ENCODE measurements at places on chromosomes 16 and 17.

- no peak for DNase-seq
Observed at GRCh38 chr16:61891460-61891859, 144.8 kb downstream of the CDH8 start.

DNA sequence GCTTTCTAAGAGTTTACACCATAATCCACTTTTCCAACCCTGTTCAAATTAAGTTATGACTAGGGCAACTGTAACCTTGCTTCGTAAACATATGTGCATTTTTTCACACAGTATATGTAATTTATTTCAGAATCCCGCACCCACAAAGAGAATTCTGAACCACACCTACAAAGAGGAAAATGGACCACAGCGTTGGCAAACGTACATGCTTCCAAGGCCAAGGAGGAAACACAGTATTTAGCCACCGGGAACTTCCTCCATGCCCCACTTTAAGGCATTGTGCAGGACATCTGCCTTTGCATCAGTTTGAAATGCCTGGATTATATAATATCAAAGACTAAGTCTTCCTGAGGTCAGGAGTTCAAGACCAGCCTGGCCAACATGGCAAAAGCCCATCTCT, 2.1 kb downstream of the SPATA22 start:
- no peak for DNase-seq

DNA sequence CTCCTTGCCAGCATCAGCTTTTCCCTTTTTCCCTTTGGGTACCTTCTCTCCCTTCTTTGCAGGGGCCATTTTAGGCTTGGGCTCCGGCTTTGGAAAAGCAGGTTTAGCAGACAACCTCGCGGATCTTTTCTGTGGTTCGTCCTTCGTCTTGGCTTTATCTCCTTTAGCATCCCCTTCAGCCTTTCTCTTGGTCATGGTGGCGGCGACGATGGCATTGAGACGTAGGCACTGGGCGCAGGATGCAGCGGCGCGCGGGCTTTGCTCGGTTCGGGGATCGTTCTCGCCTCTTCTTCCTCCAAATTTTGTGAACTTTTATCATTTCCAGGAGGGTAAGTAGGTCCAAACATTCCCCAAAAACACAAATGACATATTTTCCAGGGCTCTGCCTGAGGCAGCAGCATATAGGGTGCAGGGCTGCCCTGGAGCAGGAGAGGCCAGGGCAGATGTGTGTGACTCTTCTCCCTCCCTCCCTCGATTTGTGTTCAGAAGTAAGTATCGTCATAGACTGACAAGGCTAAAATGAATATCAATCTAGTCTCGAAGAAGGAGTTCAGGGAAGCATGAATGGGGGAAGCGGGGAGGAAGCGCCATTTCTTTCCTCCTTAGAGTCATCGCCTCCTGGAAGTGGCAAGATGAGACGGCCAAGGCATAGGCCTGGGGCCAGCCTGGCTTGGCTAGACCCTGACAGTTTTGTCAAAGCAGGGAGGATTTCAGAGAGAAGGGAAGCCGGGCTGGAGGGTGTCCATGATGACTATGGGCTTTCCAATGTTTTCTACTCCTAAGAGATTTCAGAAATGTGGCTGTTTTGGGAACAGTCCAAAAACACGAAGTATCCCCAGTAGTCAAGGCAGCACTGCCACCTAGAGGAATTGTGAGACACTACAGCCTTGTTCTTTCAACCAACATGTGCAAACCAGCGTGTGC, 13.2 kb downstream of the CHCT1 start:
- peak; percentile 28 for DNase-seq

GRCh38 chr17:80261159-80261894, 675 bp downstream of the RNF213 start:
- DNase-seq: no peak

DNA sequence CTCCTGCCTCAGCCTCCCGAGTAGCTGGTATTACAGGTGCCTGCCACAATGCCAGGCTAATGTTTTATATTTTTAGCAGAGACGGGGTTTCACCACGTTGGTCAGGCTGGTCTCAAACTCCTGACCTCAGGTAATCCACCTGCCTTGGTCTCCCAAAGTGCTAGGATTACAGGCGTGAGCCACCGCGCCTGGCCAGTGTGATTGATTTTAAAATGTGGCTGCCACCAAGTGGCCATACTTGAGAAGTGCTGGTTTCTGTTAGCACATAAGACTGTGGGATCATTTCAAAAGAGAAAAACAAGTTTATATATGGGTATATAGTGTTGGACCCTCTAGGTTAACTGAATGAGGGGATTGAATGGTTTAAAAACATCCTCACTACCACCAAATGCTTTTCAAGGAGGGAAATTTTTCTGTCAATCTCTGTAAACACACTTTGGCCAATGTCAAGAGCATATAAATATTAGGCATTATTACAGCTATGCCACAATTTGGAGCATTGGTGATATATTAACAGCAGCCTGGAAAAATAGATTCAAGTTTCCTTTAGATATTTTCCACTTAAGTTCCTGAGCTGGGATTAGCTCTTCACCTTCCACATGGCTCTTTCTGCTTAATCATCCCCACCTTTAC, 13.5 kb upstream of the DHRS13 start:
- no peak for DNase-seq

- no peak for DNase-seq
Observed at GRCh38 chr16:53091466-53092211, 36.8 kb downstream of the CHD9 start.

DNA sequence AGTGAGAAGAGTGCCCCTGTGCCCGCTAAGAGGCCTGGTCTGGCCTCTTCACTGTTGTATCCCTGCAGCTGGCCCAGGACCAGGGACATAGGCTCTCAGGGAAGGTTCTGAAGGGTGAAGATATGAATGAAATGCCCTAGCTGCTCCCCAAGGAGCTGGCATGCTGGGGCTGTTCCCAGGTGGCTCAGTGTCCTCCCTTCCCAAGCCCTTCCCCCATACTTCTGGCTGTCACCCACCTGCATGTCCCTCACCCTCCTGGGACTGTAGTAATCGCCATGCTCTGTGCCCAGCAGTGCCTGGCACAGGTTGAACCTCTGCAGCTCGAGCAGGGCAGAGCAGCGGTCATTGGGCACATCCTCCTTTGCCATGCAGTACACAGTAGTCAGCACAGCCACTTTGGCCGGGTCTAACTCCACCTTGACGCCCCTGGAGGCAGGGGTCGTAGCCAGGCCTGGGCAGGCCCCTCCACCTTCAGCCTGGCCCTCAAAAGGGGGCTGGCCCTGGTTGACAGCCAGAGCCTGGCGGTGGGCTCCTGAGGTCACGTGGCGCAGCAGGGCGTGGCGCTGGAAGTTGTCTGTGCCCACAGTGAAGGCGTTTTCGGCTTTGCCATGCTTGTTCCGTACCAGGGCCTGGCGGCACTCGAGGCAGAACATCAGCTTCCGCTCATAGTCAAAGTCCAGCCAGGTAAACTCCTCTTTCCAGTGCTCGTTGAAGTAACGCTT, 7.6 kb downstream of the C17orf113 start:
- DNase-seq: no peak

DNA sequence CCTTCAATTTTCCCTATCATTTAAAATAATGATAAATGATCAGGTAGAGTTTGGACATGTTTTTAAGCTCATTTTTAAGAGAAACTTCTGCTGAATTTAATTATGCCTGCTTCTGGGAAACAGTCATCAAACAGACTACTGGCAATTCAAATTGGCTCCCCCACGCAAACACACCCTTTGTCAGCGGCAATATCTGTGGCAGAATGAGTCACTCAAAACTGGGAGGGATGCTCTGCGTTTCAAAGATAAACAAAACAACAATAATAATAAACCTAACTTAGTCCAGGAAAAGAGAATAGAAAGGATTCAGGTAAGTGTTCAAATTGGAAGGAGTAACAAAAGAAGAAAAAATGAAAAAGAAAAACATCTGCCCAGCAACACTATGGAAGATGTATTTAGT, 108.1 kb upstream of the ERCC4 start:
- no peak for DNase-seq

DNA sequence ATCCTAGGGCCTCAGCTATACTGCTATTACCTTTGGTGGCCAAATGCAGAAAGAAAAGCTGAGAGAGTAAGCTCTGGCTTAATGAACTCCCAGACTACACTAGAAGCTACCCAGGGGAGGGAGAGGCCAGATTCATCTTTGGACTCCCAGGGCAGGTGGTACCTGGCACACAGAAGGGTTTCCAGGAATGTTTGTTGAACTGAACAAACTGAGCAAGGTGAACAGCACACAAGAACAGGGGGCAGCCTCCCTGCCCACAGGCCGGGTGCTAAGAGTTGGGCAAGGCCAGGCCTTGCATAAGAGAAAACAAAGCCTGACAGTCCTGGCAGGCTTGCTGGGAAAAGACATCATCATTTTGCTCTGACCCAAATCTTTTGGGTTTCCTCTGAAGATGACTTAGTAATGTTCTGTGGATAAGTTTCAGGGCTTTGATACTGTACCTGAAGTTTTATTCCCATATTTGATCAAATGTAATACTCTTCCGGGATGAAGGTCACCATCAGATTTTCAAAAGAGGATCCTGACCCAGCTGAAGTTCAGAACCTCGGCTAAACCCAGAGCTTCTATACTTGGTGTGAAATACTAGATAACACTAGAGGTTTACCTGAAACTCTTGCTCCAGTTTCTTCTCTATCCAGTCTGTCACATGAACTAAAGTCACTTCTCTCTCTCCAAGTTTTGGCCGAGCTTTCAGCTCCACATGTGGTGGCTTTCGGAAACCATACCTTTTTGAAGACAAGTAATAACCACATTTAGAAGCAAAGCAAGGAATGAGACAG, 20.5 kb upstream of the ERN1 start:
- no peak for DNase-seq

- no peak for DNase-seq
Observed at GRCh38 chr17:76003915-76004314, 3.3 kb downstream of the CDK3 start.

DNA sequence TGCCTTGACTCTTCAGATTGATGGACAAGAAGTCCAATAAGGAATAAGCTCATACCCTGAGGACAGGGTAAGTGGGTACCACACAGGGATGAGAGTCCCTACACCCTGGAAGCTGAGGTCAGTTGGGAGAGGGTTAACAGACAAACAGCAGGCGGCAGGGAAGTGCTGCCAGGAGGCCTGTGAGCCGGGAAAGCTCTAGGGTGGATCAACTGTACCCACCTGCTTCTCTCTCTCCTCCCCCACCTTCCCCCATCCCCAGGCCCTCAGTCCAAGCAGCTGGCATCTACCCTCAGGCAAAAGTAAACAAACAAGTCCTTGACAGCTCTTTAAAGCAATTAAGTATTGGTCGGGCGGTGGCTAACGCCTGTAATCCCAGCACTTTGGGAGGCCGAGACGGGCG, 20.7 kb upstream of the MYLK3 start:
- no peak for DNase-seq

DNA sequence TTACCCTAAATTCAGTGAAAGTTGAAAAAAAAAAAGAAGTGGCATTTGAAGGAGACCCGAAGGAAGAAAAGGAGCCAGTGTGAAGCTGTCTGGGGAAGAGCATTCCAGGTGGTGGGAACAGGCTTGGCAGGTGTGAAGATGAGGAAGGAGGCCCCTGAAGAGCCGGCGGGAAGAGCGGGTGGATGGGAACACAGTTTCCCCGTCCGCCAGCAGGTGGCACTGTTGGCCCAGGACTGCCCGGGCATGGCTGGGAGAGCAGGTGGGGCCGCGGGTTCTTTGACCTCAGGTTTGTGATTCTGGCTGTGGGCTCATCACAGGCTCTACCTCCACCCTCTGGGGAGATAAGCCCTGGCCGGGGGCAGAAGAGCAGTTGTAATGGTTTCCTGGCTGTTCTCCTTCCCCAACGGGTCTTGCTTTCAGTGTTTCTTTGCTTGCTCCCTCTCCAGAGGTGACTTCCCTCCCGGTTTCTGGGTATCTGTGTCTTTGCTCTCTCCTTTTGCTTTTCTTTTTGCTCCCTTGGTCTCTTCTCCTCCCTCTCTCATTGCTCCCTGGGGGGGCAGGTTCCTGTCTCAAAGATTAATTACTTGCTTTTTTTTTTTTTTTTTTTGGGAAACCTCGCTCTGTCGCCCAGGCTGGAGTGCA, 32.3 kb downstream of the RAP1GAP2 start:
- DNase-seq: peak; percentile 59

- DNase-seq: peak; percentile 72
Observed at GRCh38 chr16:21646721-21647561, 5.5 kb downstream of the IGSF6 start.

- no peak for DNase-seq
Observed at GRCh38 chr17:66411520-66411919, 109.1 kb downstream of the PRKCA start.

GRCh38 chr17:73663614-73664013, 19.4 kb upstream of the SDK2 start:
- DNase-seq: no peak

GRCh38 chr17:6755281-6755680, 565 bp upstream of the XAF1 start:
- DNase-seq: no peak

GRCh38 chr17:80794281-80795089, 197.2 kb upstream of the CHMP6 start:
- no peak for DNase-seq

- DNase-seq: no peak
Observed at GRCh38 chr16:66935314-66936011, at the start of gene CES2. TSS of gene CES2 (plus strand) at chr16:66935516. CDS start at chr16:66935636, 120 bp downstream.

GRCh38 chr17:70622368-70623260, 453.3 kb downstream of the KCNJ2 start:
- DNase-seq: no peak

GRCh38 chr16:74747-75334, 2.4 kb upstream of the RHBDF1 start:
- DNase-seq: no peak

DNA sequence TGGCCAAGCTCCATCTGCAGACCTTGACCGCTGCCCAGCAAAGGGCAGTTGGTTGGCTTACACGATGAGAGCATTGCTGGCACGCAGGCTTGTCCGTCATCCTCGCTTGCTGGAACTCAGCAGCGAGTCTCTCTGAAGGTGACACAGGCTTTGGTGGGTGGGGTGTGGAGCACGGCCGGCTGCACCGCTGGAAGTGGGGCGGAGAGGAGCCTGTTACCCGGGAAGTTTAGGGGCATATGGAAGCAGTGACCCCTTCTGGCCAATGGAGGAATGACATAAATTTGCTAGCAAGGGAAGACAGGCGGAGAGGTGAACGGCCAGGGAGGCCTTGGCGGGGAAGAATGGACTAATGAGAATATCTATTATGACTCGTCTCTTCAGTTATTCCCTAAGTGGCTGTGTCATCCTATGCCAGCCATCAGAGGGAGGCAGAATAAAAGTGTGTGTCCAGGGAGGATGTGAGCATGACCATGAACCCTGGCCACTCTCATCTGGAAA, 65.9 kb upstream of the SDK2 start:
- DNase-seq: peak; percentile 69

- DNase-seq: no peak
Observed at GRCh38 chr17:67082107-67082506, 37.8 kb downstream of the CACNG1 start.

- DNase-seq: no peak
Observed at GRCh38 chr17:16406742-16407674, 8.4 kb upstream of the TRPV2 start.

- peak; percentile 74 for DNase-seq
Observed at GRCh38 chr16:29745853-29746345, at the start of gene C16orf54. TSS of gene C16orf54 (minus strand) at chr16:29745990. CDS start at chr16:29744951, 1,039 bp downstream.

GRCh38 chr16:7158481-7158880, 174.2 kb upstream of the RBFOX1 start:
- no peak for DNase-seq

DNA sequence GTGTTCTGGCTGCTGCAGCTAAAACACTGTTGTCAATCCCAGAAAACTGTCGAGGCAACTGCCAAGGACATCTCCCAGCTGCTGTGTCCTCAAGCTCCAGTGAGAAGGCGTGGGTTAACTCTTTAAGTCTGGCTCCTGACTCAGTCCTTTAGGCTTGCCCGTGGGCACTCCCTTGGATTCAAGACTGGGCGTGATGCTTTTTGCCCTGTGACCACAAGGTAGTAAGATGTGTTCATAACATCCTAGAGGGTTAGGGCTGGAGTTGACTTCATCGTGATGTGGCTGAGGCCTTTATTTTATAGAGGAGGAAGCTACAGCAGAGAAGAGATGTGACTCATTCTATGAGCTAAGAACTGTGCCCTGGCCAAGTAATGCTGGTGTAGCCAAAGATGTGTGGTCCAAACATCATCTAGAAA, 50.9 kb upstream of the TEKT3 start:
- no peak for DNase-seq

Data from stimulated activated CD4-positive, alpha-beta T cell treated with anti-CD3 and anti-CD28 coated beads, Interleukin-15, amount 100 ng/mL, for 48 hours (primary cell).